ENCODE measurements at places on chromosomes 6 and 20.

- DNase-seq: no peak
These were observed 126.0 kb upstream of the LRFN2 start for GRCh38 chr6:40713002-40713719.

DNA sequence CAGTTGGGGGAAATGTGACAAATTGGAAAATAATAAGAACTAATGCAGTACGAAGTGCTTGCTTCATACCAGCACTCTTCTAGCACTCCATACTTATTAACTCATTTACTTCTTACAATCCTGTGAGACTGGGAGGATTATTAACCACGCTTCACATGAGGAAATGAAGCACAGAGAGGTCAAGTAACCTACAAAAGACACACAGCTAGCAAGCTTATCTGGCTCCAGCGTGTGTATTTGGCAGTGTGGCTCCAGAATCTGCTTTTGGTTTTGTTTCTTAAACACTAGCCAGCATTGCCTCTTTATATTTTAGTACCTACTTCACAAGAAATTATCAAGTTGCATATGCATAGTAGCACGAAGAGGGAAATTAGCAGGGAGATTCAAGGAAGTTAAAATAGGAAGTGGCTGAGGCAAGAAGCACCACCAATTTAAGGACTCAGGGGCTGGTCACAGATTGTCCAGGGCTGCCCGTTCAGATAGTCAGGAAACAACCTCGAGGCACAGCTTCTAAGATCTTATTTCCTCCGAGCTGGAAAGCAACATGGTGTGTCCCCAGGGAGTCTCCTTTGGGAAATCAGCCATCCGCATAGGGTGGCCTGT is 302.7 kb upstream of the PRDM1 start:
- no peak for DNase-seq

DNA sequence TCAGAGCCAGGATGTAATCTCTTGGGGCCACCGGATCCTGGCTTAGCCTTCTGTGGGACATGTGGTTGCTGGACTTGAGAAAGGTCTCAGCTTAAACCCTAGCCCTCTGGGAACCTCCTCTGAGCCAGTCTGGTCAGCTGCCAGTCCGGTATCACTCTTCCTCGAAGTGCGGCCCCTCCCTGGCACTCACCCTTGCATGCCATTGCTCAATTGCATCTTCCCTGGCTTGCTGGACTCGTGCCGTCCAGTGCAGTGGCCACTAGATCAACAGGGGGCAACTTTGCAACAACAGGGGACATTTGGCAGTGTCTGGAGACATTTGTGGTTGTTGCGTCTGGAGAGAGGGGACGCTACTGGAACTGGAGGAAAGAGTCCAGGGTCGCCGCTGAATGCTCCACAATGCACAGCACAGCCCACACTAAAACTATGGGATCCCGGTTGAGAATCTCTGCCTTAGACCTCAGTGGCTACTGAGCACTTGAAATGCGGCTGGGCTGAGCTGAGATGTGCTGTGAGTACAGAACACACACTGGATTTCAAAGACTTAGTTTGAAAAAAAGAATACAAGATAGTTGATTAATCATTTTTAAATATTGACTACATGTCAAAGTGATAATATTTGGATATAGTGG is 152.1 kb downstream of the TFAP2C start:
- no peak for DNase-seq

DNA sequence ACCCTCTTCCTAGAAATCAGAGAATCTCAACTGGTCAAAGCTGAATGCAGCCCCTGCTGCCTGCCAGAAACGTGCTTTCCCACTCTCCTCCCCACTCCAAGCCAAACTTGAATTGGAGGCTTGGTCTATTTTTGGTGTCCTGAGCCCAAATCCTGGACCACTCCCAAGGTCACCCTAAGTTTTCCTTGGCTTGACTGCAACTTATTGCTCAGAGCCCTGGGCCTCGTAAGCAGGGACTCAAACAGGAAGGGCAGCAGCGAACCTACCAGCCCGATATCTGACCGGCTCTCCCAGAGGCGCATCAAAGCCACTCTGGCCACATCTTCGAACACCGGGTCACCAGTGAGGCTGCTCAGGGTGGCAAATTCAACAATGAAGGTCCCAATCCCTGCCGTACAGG is 12.7 kb downstream of the EDEM2 start:
- no peak for DNase-seq

GRCh38 chr6:165184192-165184979 is 125.0 kb downstream of the C6orf118 start:
- DNase-seq: no peak

DNA sequence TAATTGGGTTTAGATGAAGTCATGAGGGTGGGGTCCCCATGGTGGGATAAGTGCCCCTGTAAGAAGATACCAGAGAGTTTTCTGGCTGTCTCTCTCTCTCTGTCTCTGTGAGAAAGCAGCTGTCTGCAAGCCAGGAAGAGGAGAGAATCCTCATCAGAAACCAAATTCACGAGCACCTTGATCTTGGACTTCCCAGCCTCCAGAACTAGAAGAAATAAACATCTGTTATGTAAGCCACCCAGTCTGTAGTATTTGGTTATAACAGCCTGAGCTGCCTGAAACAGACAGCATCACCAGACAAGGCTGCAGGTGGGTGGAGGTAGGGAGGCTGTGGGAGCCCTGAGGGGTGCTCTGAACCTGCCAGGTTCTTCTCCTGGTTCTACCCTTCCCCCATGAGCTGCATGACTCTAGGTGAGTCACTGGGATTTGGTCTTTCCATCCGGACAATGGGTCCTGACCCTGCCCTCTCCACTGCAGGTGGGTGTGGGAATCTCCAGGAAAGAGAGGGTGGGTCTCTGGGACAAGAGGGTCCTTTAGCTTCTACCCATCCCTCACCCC is 34.3 kb upstream of the VEGFA start:
- DNase-seq: no peak

GRCh38 chr20:24432046-24432442 is 37.4 kb upstream of the SYNDIG1 start:
- DNase-seq: no peak

GRCh38 chr6:147173675-147174308 is 30.4 kb upstream of the STXBP5 start:
- DNase-seq: no peak

DNA sequence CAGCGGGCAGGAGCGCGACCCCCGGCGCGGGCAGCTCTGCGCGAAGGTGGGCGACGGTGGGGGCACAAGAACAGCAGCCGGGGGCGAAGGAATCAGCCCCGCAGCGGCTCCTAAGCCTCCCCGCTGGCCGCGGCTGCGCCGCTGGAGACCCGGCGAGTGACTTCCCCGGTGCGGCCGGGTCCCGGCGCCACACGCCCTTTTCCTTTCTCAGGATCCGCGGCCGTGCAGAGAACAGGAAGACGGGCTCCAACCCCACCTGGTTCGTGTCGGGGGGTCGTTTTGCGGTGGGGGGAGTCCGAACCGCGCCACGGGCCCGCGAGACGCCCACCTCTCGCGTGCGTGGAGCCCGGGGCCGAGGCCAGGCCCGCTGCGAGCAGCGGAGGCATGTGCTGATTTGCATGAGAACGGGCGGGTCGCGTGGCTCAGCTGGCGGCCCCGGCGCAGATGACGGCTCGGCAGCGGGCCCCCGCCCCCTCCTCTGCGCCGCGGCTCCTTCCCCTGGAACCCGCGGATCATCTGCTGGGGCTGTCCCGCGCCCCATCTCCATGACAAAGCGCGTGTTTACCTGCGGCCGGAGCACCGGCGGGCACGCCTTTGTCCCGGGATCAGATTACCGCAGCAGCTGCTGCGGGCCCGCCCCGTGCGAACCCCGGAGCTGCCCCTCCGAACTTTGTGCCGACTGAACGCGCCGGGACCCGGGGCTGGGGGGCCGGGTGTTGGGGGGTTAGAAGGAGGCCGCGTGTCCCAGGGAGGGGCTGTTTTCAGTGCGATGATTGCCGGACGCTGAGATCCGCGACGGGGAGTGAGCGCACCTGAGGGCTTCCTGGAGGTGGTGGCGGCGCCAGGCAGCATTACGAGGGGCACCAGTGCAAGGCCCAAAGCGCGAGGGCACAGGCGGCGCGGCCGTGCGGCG is 4.9 kb upstream of the DLL1 start:
- no peak for DNase-seq

DNA sequence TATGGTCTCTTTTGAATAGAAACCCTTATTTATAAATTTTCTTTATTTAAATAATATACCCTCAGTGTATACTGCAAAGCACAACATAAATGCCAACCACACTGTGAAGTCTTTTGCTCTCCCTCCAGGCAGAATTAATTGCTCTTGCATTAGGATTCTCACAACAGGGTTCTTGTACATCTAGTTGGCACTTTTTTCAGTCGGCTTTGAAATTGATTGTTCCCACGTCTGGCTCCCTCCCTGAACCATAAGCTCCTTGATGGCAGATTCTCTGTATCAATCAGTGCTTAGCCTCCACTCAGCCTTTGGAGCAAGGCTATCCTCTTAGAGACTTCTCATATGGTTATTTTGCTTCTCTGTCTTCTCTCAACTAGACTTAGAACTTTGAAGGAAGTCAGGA is 288.0 kb upstream of the POU3F2 start:
- no peak for DNase-seq

- DNase-seq: no peak
These were observed 16.3 kb downstream of the NOX3 start for GRCh38 chr6:155439376-155439775.

DNA sequence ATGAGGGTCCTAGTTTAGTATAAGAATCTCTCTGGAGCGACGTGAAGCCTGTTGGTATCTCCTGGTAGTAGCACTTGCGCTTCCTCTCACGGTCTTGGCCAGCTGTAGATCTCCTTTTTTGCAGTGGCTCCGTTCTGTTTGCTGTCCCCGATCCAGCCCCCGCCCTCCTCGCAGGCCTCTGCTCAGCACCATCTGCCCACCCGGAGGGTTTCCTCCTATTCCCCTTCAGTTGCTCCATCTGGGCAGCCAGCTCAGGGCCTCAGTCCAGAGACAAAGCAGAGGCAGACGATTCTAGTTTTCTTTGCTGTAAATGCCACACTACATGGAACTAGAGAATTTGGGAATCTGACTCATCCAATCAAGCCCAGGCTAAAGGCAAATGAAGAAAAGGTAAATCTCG is 126.6 kb downstream of the TIAM2 start:
- no peak for DNase-seq

DNA sequence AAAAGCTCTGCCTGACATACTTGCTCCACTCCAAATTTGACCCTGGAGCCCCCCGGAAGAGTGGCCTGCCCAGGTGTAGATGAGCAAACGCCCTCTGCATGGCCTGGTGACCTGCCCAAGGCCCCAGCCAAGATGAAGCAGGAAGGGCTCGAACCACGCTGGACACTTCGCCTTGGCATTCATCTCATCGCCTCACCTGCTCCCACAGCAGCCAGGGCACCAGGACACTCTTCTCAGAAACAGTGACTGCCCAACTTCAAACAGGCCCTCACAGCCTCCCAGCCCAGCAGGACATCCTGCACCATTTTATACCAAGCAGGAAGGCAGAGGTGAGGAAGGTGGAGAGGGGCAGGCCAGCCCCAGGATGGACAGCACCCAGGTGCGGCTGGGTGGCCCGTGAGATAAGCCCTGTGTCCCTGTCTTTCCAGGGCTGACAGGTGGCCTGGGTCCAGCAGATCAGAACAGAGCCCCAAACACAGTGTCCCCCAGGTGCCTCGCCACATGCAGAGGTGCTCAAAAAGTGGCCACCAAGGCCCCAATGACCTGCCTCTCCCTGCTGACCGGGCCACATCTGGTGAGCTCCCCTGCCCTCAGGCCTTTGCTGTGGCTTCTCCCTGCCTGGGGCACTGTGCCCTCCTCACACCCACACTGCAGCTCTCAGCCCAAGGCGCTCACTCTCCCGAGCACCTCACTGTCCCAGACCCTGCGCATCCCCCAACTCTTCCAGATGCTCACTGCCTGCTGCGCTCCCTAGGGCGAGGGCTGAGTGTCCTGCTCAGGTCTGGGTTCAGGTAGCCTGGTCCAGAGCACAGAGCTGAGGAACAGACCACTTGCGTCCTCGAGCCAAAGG is 7.2 kb downstream of the ACSS1 start:
- no peak for DNase-seq

DNA sequence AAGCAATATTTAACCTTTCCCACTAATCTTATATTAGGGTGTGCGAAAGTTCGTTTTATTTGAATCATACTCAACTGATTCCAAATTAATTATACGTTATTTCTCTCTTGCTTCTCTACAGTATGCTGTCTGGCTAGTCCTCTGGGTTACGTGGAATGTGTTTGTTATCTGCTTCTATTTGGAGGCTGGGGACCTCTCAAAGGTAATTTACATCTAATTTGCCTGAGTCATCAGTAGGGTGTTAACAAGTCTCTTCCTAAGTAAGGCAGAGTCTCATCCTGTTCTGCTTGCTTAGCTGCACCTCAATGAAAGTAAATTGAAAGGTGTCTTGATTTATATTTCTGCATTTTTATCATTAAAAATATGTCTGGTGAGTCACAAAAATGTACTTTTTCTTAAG is 551.5 kb downstream of the NKAIN2 start:
- no peak for DNase-seq

GRCh38 chr6:25194172-25194678 is 84.9 kb upstream of the CARMIL1 start:
- no peak for DNase-seq

GRCh38 chr6:118097576-118097975 is 190.5 kb downstream of the SLC35F1 start:
- DNase-seq: no peak

DNA sequence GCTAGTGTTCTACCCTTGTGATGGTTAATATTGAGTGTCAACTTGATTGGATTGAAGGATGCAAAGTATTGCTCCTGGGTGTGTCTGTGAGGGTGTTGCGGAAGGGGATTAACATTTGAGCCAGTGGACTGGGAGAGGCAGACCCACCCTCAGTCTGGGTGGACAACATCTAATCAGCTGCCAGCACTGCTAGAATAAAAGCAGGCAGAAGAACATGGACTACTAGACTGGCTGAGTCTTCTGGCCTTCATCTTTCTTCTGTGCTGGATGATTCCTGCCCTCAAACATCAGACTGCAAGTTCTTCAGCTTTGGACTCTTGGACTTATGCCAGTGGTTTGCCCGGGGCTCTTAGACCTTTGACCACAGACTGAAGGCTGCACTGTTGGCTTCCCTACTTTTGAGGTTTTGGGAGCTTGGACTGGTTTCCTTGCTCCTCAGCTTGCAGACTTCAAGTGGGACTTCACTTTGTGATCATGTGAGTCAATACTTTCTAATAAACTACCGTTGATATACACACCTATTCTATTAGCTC is 50.1 kb downstream of the SDHAF4 start:
- no peak for DNase-seq

GRCh38 chr6:83633149-83633548 is 75.8 kb downstream of the SNAP91 start:
- DNase-seq: no peak

GRCh38 chr20:32972181-32973076 is 31.8 kb downstream of the SUN5 start:
- DNase-seq: no peak

GRCh38 chr6:94769197-94769596 is 808.1 kb upstream of the MANEA start:
- DNase-seq: no peak

- DNase-seq: no peak
These were observed 42.5 kb downstream of the CD109 start for GRCh38 chr6:73738367-73739028.

GRCh38 chr6:52548353-52548713 is 28.5 kb downstream of the TRAM2 start:
- DNase-seq: no peak

DNA sequence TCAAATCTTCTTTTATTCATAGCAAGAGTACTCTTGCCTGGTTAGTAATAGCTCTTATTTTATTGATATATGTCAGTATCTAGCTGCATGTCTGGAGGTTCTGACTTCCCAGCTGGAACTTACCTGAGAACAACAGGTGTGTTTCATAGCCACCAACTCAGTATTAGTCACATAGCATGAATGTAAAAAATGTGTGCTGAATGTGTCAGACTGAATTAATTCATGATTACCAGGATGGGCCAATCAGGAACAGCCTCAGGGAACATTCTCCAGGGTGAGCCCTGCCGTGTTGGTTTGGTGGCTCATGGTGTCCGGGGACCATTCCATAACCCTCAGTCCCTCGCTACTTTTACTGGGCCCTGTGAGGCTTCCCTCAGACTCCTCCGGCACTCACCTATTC is 99.7 kb downstream of the TULP4 start:
- DNase-seq: no peak
